ENCODE measurements at places on chromosomes 7 and 10.
A peak's percentile ranks its signal among the peaks of the same experiment; 100 is the strongest.

GRCh38 chr10:124164264-124164663 lies 70.9 kb upstream of the CHST15 start:
- DNase-seq: no peak

GRCh38 chr7:22782616-22783232 lies 39.9 kb downstream of the TOMM7 start:
- DNase-seq: peak; percentile 49

- no peak for DNase-seq
Measured at GRCh38 chr7:79291498-79291865, 162.0 kb downstream of the MAGI2 start.

- no peak for DNase-seq
Measured at GRCh38 chr7:143023047-143023446, 3.9 kb downstream of the OR9A2 start.

GRCh38 chr7:113084496-113085172 lies 2.0 kb downstream of the GPR85 start:
- no peak for DNase-seq

- no peak for DNase-seq
Measured at GRCh38 chr10:19977097-19977521, 160.9 kb downstream of the PLXDC2 start.

- DNase-seq: no peak
Measured at GRCh38 chr7:91656541-91657482, 223.7 kb downstream of the MTERF1 start.

- no peak for DNase-seq
Measured at GRCh38 chr7:140571538-140572122, 69.0 kb downstream of the DENND2A start.

GRCh38 chr10:16689696-16690095 lies 127.5 kb downstream of the RSU1 start:
- DNase-seq: no peak

DNA sequence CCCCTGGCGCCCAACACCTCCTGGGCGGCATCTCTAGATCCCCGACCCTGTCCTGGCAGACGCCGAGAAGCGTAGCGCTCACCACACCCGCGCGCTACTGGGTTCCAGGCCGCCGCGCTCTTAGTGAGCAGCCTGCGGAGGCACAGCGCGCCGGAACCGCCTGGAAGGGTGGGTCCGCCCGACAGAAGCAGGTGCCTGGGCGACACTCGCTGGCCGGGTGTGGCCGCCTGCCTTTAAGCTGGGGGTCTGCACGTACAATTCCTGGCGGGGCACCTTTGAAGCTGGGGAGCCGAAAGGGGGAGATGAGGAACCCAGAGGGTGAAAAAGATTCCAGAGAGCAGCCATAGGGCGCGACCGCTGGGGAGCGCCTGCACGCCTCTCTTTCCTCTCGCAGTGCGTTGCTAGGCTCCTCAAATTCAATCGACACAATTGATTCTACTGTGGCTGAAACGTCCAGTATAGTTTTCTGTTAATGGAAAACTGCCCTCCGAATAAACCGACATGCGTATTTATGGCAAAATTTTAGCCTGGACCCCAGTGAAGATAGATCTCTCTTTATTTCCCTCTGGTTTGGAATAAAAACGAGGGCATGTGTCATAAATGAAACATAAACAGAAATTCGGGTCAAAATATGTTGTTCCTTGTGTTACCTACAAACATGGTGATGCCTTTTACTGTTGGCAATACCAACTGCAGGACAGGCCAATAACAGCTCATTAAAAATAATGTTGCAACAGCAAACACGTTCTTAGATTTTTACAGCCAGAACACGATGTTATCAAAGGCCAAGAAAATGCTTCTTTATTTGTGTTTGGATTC lies 4.6 kb downstream of the HMX3 start:
- DNase-seq: no peak

DNA sequence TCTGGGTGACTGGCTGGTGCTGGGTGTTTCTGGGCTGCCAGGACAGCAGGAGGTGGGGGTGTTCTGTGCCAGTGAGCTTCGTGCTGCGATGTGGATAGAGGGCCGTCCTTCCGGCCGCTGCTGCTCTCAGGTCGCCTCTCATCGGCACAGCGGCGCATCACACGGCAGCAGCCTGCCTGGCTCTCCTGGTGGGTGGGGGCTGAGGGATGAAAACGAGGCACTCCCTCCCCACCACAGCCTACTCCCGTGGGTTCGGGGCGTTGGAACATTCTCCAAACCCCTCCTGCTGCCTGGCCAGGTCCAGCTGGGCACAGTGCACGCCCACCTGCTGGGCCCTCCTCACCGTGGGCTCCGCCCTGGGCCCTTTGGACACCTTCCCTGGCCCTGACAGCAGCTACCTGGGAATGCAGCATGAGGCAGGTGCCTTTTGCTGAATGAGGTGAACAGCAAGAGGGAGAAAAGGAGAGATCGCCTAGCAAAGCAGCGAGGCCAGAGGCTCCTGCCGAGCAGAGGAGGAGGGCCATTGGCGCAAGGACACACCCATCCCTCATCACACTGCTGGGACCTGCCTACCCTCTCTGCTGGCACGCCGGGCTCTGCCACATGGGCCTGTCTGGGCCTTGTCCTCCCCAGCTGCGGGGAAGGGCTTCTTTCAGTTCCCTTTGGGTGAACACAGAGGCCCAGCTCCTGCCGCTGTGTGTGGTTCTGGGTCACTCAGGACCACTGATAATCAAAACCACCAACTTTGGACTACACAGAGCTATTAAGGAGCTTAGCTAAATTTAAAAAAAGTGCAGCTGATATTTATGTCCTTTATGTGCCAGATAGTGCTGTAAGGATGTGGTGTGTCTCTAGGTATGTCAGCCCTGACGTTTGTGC lies 33.4 kb downstream of the INPP5A start:
- DNase-seq: no peak

DNA sequence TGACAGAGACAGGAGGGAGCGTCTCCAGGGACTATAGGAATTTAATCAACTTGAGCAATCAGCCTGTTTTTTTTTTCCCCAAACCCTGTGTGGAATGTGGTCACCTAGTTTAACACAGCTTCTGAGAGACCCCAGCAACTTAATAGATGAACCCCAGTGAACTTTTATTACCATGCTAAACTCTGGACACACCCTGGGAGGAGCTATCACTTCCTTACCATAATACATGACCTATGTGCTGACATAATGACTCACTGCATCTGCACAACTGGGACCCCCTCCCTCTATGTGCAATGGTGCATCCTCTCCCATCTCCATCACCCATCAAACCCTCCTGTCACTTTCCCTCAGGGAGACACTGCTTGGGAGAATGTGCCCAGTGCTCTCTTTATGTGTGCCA lies 83.7 kb downstream of the EPC1 start:
- DNase-seq: no peak

DNA sequence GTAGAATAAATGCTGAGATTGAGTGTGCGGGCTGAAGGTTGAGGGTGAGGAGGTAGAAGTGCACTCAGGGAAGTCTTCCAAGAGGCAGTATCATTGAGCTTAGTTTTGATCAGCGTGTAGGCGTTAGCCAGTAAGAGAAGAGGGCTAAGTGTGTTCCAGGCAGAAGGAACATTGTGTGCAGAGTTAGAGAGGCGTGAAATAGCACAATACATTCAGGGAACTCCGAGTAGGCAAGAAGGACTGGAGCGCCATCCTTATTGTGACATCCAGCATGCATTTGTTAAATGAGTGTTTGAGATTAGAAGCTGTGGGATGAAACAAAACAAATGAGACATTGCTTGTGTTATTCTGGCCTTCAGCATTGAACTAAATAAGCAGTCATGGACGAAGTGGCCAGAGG lies 140.9 kb upstream of the MKLN1 start:
- DNase-seq: no peak

- no peak for DNase-seq
Measured at GRCh38 chr7:112116358-112116757, 89.8 kb downstream of the DOCK4 start.

GRCh38 chr10:110059925-110060324 lies 52.1 kb downstream of the ADD3 start:
- no peak for DNase-seq

DNA sequence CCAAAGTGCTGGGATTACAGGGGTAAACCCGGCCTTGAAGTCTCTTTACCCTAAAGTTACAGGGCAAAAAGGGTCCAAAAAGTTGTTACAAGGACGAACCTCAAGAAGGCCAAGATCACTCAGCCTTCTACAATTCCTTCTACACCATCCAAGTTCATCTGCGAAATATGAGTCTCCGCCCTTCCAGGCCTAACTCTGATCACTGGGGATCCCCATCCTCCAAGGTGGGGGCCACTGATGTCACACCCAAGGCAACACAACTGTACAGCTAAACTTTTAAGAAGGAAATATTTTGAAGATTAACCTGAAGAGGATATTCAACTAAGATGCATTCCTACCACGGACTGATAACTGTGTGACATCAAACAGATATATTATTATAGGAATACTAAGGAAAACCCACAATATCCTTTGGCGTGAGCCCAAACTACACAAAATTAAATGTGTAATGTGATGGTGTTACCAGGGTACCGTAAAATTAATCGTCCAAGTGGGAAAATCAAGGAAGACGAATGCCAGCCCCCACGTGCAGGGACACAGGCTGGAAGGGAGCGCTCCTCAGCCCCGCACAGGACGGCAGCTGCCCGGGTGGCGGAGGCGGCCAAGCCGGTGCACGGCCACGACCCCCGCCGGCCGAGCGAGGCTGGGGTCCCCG lies 1.0 kb downstream of the PAXIP1 start:
- DNase-seq: no peak

Data from AML-193 (cell line).